ENCODE measurements at places on chromosomes 13 and 19. TPM values are rescaled to one million over a fixed set of nuclear protein-coding genes. Genes with fewer than 3 reads are reported as not detected.

GRCh38 chr19:10079031-10079453, 7.1 kb upstream of the SHFL start:
- no peak for DNase-seq

DNA sequence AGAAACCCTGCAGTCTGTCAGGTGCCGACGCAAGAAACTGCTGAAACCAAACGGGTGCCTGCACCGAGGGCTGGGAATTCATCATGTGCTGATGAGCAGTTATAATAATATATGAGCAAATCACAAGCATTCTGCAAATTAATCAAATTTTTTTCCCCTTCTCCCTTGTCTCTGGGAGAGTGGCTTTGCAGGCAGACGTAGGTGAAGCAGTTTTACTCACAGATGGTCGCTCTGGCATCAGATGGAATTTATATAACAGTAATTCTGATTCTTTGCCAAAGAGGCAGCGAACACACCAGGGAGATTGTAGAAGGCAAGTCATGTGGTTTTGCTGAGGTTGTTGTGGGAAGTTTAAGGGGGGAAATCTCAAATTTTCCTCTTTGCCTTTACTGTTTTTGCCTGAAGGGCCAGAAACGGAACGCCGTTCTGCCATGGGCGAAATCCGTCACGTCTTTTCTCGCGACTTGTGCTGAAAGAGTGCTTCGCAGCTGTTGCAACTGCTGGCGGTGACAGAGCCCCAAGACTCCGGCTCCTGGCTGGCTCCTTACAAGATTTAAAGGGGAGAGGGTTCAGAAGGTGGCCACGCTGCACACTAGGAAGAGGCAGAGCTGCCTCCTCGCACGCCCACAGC, 320.1 kb downstream of the ZNF536 start:
- no peak for DNase-seq

DNA sequence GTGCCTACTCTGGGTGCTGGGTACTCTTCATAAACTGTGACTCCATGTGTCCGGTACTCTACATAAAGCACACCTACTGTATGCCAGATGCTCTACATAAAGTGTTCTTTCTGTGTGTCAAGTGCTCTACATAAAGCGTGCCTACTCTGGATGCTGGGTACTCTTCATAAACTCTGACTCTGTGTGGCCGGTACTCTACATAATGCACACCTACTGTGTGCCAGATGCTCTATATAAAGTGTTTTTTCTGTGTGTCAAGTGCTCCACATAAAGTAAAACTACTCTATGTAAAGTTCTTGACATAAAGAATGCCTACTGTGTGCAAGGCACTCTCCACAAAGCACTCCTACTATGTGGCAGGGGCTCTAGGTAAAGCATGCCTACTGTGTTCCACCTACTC, 1.8 kb upstream of the CYP4F11 start:
- DNase-seq, result no peak

Gene TEX101
- not detected for polyA plus RNA-seq

Gene RDH8
- not detected for polyA plus RNA-seq

DNA sequence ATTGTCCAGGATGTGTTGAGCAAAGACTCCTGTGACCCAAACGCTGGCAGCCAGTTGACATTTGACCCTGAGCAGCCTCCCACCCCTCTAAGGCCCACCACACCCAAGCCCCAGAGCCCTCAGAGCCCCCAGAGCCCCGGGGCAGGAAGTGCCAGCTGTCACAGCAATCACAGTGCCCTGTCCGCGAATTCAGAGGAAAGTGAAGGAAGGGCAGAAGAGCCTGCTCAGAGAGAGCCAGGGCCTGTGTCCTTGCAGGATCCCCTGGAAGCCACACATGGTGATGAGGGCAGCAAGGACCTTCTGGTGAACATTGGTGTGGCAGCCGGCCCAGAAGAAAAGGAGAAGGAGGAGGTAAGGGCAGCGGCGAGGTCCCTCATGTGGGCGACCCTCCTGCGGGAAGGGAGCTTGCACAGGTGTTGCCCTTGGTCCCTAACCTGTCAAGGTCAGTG, 63.7 kb downstream of the SPATA13 start:
- no peak for DNase-seq

- peak; percentile 77 for DNase-seq
Measured at GRCh38 chr19:7340959-7341837, 7.5 kb upstream of the ARHGEF18 start.

- no peak for DNase-seq
Measured at GRCh38 chr19:14474827-14475226, 327 bp downstream of the PTGER1 start.

Gene DKKL1
- polyA plus RNA-seq, result 3.3 TPM

Gene CEACAM8
- polyA plus RNA-seq, result 0.29 TPM

GRCh38 chr13:30192320-30193093, 114.8 kb downstream of the KATNAL1 start:
- no peak for DNase-seq

Gene HTR2A
- 1.00 TPM for polyA plus RNA-seq

Gene SH2D3A
- 8.5 TPM for polyA plus RNA-seq

GRCh38 chr13:91157273-91158016, 190.0 kb upstream of the MIR17HG start:
- no peak for DNase-seq

GRCh38 chr13:113078902-113079780, 26.4 kb upstream of the F7 start:
- DNase-seq, result no peak

Gene TGFBR3L
- 0.39 TPM for polyA plus RNA-seq

GRCh38 chr13:97202761-97203160, 19.4 kb upstream of the MBNL2 start:
- DNase-seq, result no peak

- DNase-seq, result no peak
Measured at GRCh38 chr19:14826006-14826405, 9.0 kb downstream of the OR7A5 start.

Gene TNFRSF19
- 106 TPM for polyA plus RNA-seq

GRCh38 chr13:39740761-39741160, 85.3 kb downstream of the COG6 start:
- DNase-seq, result peak; percentile 11

Gene CILP2
- 0.36 TPM for polyA plus RNA-seq

- DNase-seq, result no peak
Measured at GRCh38 chr19:15897026-15897737, 692 bp downstream of the CYP4F2 start.

GRCh38 chr13:86324191-86324590, 525.0 kb upstream of the SLITRK6 start:
- no peak for DNase-seq

- no peak for DNase-seq
Measured at GRCh38 chr13:99296398-99296797, 10.8 kb downstream of the GPR183 start.

GRCh38 chr19:47694466-47695273, 18.6 kb upstream of the EHD2 start:
- DNase-seq, result no peak

DNA sequence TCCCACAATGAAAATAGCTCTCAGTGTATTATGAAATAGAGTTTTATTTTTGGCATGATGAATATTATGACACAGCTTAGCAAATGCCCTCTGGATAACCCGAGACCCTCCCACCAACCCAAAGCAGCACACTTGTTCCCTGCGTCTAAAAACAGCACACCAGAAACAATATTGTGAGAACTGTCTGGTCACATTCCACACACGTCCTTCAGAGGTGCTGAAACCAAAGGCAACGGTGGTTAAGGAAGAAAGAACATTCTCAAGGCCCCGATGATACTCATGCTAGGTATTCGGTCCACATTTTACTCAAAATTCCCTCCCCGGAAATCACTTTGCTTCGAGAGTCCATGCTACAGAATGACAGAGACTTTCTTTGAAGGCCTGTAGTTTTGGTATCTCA, 156.7 kb downstream of the SLC7A1 start:
- DNase-seq, result no peak

Gene CEACAM5
- 0.23 TPM for polyA plus RNA-seq

DNA sequence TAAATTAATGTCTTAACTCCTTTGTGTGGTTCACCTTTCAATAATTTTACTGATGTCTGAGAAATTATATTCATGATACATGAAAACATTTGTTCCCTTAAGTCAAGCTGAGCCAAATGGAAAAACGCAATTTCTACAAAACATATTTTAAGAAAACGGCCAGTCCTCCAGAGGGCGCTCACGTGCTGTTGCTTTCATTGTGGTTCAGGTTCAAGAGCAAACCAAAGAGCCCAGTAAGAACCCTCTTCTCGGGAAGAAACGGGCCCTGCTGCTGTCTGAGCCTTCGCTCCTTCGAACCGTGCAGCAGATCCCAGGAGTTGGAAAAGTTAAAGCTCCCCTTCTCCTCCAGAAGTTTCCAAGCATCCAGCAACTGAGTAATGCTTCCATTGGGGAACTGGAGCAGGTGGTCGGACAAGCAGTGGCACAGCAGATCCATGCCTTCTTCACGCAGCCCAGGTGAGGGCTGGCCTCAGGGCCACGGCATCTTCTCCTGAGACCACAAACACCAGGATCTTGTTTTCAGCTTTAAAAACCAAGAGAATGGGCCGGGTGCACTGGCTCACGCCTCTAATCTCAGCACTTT, 4.3 kb downstream of the FAAP24 start:
- peak; percentile 35 for DNase-seq

DNA sequence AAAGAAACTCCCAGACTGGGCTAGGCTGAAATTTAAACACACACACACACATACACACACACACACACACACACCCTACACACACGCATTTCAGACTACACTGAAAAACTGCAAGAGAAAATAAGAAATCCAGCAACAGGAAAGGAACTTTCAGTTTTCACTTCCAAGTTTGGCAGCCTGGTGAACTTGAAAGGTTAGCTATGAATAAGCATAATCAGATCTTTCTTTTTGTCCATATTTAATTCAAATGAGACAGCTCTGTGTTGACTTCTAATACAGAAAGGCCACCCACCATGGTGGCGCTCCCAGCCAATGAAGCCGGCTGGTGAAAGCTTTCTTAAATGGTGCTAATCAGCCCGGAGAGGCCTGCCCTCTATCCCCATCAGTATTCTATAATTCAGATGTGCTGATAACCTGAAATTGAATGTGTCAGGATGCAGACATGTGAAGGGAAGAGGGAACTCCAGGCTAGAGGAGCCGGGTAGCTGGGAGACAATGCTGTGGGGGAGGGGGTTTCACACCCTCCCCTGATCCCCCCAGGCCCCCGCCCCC, 108.3 kb upstream of the ZNF536 start:
- DNase-seq, result peak; percentile 26

Gene CRX
- 0.16 TPM for polyA plus RNA-seq

DNA sequence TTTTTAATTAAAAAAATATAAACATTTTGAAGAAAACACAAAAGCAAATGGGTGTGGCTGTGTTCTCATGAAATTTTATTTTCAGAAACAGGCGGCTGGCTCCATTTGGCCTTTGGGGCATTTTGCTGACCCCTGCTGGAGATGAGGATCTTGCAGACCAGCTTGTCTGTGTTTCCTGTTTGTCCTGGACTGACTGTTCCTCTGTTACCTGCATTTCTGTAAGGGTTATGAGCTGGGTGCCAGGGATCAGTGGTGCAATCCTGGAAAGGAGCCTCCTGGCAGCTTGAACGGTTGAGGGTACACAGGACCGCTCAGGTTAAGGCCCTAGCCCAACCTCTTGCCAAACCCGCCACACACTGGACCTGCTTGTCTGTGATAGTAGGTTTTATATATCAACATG, 49.9 kb downstream of the ZNF787 start:
- DNase-seq, result no peak

- no peak for DNase-seq
Measured at GRCh38 chr13:86882835-86883234, 788.3 kb upstream of the SLITRK5 start.
